ENCODE measurements at places on chromosomes 1 and 21.

DNA sequence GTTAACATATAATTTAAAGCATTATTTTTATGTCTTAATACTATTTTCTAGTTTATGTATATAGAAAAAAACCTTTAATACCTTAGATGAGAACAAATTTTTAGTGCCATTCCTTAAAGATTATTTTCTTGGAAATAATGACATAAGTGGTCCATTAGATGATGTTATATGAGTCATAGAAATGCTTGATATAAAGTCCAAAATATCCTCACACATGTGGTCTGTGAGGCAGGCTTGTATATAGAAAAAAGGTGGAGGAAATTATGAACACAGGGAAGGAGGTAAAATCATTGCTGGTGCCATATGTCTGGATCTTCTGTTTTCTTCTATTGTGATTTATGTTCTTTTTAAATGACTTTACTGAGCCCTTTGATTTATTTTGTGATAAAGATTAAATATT, 79.3 kb downstream of the MAP3K7CL start:
- no peak for DNase-seq

DNA sequence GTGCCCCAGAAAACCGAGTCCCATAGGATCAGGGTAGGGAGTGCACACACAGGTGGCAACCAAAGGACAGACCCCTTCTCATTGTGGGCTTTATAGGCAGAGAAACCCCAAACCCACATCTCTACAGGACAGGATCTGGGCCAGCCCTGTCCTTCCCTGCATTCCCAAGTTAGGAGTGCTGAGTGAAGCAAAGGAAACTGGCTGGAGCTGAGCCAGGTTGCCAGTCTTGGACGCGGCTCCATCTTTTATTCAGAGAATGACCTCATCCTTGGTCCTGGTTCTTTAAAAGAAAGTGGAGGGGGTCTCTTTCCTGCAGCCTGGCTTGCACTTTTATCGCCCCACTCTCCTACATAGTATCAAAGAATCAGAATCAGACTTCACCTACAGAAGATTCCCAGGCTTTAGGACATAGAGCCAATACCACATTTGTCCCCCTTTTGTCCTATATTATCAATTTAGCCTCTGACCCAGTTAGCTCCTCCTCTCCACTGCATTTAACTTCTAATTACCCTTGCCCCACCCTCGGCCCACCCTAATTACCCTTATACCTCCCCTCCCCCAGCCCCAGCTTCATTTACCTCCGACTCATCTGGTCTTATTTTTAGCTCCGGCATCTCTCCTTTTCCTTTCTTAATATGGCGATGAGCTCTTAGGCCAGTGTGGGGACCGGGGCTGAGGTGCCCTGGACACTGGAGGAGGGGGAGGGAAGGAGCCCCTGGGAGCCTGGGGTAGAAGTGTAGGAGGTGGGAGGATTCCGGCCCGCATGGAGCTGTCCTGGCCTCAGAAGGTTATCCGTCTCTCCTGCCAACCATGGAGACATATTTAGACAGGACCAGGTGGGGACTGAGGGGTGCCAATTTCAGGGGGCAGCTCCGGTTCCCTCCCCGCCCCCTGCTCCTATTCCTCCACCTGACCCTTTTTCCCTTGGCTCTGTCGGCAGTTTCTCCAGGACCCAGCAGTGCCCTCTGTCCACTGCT, at the start of gene CASQ1:
Gene CASQ1, plus strand, starts transcription at position 927 of the 977 bp plus-strand sequence. CDS start 177 bp downstream, outside the sequence.
- DNase-seq: no peak

- DNase-seq: no peak
Observed at GRCh38 chr1:114467491-114467890, 43.5 kb downstream of the TRIM33 start.

DNA sequence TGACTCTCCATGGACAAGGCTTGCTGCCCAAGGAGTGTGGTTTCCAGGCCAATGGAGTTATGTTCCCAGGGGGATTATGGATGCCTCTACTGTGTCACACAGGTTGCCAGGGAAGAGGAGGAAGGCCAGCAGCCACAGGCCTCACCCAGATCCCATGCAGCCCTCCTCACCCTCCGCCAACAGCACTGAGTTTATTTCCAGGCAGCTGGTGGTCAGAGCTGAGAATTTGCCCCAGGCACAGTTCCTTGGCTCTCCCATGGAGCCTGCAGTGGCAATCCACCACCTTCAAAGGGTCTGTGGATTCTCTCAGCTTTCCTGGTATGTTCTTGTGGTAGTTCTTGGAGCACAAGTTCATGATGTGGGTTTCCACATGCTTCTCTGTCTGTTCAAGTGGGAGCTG, 79.2 kb downstream of the NTNG1 start:
- DNase-seq: no peak

DNA sequence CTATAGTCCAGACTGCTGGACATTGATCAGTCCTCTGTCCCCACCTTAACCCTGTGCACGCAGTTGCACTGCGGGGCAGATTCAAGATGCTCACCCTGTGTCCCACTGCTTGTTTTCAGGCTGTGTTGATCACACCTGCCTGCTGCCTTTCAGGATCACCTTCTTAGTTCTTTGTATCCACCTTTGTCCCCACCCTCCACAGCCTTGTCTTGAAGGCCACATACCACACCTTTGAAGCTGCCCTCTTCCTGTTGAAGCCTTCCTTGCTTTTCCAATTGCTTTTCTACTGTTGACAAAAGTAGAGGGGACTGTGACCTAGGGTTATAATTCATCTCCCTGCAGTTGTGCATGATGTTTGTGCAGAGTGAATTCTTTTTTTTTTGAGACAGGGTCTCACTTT, 32.7 kb downstream of the UCK2 start:
- no peak for DNase-seq

GRCh38 chr1:175864625-175865024, 121.2 kb upstream of the TNR start:
- no peak for DNase-seq

DNA sequence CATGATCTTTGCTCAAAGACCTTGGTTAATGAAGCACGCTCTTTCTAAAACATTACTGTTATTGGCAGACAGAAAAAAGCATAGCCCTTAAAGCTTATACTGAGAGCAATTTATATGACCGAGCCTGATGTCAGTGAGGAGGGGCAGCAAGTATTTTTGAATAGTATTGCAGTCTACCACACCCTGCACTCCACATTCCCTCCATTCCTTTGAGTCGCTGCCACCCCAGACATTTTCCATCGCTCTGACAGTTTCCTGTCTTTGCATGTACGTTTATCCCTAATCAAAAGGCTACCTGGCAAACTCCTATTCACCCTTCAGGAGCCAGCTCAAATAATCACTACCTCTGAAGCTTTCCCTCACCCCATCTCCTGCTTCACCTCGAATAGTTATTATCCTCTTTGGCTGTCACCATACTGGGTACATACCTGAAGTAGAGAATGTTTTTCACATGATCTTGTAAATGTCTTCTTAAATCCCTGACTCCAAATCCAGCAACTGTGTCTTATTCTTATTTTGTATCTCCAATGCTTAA, 5.5 kb upstream of the JUN start:
- DNase-seq: no peak

- DNase-seq: no peak
Observed at GRCh38 chr1:64983110-64983509, 16.8 kb upstream of the JAK1 start.

DNA sequence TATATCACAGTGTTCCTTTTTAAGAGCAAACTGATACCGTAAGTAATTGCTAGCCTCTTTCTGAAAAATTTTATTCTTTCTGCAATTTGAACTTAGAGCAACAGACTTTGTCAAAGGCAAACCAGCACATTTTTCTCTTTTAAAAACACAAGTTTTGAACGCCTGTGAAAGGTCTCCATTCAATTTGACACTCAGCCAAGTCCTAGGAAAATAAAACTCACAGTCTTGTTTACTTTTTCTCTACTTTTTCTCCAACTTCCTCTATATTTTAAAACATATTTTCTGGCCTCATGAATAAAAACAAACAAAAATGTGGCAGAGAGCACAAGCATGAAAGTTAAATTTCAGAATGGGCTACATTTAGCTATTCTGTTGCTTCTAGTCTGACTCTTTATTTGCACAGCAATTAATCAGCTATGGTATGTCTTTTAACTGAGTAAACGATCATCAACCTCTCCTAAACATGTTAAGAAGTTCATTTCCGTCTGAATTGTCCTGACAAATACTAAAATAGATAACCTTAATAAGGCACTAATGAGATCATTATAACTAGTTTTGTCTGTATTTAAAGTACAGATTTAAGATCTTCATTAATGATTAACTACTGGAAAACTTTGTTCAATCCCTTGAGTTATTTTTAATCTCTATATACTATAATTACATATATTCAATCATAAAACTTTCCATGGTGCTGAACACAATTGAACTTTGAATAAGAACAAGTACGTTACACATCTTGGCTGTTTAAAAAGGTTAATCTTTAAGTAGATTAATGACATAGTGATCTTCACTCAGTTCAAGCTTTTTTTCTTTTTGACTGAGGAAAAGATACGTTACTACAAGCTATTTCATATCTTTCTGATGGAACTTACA, 550.6 kb downstream of the PTBP2 start:
- DNase-seq: no peak

- no peak for DNase-seq
Observed at GRCh38 chr1:94050254-94050653, 70.7 kb downstream of the ABCA4 start.

DNA sequence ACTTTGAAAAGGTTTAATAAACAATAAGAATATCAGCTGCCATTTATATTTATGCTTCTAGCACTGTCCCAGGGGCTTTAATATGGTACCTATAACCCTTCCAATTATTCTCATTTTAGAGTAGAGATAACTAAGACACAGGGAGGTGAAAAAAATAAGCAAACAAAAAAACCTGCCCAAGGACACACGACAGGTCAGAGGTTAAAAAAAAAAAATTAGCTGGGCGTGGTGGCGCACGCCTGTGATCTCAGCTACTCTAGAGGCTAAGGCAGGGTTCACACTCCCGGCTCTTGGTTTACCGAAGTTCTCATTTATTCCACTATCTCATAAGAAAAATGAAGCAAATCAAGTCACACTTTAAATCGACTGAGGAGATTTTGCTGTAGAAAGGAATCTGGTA, 34.7 kb upstream of the CNN3 start:
- DNase-seq: no peak

DNA sequence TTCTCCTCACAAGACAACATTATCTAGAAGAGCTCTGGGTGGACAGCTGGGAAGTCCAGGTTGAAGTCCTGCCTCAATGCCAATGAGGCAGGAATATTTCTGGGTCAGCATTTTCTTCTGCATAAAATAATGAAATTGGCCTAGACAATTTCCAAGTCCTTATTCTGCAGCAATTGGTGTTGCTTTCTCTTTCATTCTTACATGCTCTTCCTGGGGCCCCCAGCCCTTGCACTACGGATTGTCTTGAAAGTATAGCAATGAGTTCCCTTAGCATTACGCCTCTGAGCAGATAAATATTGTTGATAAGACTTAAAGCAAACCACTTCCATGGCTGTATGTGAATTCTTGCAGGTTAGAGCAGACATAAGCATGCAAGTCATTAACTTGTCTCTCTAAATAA, 188.5 kb downstream of the TGFBR3 start:
- peak; percentile 77 for DNase-seq

DNA sequence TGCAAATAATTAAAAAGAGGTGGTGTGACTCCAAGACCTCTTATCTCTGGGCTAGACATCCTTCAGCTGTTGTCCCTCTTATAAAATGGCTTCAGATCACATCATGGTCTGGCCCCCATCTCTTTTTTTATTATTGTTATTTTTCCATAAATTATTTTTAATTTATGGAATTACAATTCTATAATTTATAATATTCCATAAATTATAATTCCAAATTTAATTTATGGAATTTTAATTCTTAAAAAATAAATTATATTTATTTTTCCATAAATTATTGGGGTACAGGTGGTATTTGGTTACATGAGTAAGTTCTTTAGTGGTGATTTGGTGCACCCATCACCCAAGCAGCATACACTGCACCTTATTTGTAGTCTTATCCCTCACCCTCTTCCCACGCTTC, 65.9 kb upstream of the GJA5 start:
- DNase-seq: no peak

GRCh38 chr1:92184632-92185031, 33.1 kb upstream of the C1orf146 start:
- DNase-seq: no peak

- DNase-seq: peak; percentile 79
Observed at GRCh38 chr1:154463512-154463990, 38.5 kb upstream of the TDRD10 start.

- DNase-seq: no peak
Observed at GRCh38 chr1:240134596-240134995, 42.9 kb downstream of the FMN2 start.

DNA sequence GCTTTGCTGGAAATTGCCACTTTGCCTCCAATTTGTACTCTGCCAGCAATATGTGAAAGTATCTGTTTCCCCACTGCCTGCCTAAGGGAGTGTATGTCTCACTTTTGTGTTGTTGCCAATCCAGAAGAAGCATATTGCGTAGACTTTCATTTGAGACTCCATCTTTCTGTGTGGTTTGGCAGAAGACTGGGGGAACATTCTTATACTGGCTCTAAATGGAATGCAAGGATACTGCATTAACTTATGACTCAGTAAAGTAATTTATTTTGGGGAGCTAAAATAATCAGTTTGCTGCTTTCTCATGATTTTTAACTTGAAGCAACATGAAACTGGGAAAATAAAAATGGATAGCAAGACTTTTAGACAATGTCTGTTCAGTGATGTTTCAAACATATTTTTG, 107.7 kb upstream of the TMPRSS2 start:
- no peak for DNase-seq

GRCh38 chr1:186623551-186623950, 56.7 kb downstream of the PTGS2 start:
- no peak for DNase-seq

- DNase-seq: no peak
Observed at GRCh38 chr21:43867332-43867703, 2.3 kb downstream of the AGPAT3 start.

DNA sequence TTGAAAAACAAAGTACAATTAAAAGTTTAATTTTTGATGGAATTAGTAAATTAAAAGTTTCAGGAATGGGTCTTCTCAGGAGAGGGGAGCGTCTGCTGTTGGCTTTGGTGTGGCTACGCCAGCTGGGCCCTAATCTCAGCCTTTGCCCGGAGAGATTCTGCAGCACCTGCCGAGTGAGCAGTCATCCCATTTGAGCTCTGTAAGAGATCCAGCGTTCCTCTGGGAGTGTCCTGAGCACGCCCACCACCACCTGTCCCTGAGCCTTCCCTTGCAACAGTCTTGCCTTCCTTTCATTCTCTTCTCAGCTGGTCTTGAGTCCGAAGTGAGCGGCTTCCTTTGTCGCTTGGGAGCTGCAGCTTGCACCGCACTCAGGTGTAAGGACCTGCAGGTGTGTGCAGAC, 263.1 kb downstream of the CAMTA1 start:
- DNase-seq: no peak

- DNase-seq: no peak
Observed at GRCh38 chr1:16129921-16130543, 25.8 kb downstream of the EPHA2 start.

GRCh38 chr1:12600880-12601633, 17.0 kb downstream of the DHRS3 start:
- peak; percentile 56 for DNase-seq

All from activated CD4-positive, alpha-beta memory T cell treated with anti-CD3 and anti-CD28 coated beads, Interleukin-2, amount 10 ng/mL, durations not matched to agents 7 days and 5 days (primary cell).